ENCODE measurements at places on chromosomes 6 and 20.

DNA sequence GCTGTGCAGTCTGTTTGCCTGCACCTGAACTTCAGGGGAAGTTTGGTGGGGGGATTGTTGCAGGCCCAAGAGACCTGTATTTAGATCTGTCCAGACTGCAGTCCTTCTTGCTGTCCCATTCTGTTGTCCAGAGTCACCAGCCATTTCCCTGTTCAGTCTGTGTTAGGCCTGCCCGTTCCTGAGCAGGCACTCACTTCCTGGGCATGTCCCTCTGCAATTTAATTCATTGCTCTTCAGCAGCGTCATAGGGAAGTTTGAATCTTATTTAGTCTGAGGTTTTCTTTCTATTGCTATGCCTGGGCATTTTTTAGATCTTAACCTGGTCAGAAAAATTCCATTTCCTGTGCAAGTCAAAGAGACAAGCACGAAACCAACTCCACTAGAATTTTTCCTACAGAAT, 190.2 kb downstream of the DTNBP1 start:
- no peak for DNase-seq

DNA sequence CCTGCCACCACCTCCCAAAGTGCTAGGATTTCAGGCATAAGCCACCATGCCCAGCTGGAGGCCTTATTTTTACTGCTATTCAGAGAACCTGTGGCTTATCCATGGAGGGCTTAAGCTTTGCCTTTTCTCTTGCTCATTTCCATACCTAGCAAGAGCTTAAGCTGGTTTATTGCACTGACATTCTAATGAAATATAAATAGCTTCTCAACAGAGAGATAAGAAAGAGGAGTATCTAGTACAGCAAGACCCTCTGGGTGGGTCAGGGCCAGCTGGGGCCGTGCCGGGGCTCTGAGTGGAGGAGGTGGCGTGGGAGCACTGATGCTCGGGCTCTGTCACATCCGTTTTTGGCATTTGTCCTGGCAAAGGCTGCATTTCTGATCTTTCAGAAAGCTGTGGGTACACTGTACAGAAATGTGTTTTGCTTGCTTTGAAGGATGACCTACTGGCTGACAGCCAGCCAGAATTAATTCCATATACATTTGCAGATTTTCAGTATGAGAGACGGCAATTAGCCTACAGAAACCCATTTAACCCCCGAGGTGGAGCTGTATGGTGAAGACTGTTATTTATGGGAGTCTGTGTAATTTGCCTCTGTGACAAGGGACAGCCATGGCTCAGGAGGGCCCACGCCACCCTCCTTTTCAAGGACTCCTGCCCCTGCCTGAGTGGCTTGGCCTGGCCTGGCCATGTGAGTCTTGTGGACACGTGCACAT, 181.6 kb upstream of the AKAP12 start:
- no peak for DNase-seq

- DNase-seq: no peak
These were observed 306.0 kb upstream of the THEMIS start for GRCh38 chr6:128206610-128207426.

DNA sequence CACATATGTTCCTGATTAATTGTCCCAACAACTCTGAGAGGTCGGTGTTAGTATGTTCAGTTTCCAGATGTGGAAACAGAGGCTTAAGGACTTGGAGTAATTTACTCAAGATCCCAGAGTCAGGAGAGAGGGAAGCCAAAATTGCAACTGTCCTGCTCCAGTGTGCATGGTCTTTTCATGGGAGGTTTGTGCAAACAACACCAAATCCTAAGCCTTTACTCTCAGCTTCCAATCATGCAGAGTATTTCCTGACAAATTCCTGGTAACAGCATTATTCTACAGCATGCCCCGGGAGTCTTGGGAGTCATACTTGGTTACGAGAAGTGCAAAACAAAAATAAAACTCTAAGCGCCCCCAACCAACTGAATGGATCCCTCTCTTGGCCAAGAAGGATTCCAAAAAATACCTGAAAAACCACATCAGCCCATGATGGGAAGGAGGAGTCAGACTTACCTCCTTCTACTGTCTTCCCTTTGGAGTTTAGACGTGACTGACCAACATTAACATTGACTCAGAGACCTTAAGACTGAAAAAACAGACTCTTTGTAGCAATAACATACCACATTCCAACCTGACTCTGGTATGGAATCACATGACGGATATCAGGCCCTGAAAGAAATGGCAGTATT, 30.8 kb upstream of the PPP1R3G start:
- DNase-seq: no peak

- no peak for DNase-seq
These were observed 30.3 kb downstream of the RREB1 start for GRCh38 chr6:7138046-7138531.

DNA sequence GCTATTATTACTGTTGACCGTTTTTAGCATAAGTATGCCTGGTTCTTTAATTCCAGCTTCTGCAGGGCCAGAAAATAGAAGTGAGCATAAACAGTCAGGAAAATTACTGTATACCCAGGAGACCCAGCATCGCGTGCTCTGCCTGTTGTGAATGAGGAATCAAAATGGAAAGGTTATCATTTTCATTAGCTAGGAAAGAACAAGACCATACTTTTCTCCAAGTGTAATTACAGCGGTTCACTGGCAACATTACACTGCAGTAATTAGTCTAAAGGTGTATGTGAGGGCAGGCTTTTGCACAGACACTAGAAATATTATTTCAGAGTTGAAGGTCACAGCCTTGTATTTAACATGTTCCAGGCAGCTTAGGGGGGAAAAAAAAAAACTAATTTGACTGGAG, 403.8 kb upstream of the SOX4 start:
- no peak for DNase-seq

GRCh38 chr6:48919555-48919954, 543.5 kb downstream of the MMUT start:
- DNase-seq: no peak

DNA sequence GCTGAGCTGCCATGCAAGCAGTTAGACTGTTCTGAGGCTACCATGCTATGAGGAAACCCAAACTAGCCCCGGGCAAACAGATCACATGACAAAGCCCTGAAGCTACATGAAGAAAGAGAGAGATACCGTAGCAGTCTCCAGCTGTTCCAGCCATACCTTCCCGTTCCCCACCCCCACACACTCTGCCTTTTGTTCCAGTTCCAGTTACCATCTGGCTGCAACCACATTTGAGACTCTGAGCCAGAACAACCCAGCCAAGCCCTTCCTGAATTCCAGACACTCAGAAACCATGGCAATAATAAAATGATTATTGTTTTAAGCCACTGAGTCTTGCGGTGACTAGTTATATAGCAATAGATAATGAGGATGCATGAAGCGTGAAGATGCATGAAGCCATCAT, 28.3 kb downstream of the RIN2 start:
- DNase-seq: no peak

DNA sequence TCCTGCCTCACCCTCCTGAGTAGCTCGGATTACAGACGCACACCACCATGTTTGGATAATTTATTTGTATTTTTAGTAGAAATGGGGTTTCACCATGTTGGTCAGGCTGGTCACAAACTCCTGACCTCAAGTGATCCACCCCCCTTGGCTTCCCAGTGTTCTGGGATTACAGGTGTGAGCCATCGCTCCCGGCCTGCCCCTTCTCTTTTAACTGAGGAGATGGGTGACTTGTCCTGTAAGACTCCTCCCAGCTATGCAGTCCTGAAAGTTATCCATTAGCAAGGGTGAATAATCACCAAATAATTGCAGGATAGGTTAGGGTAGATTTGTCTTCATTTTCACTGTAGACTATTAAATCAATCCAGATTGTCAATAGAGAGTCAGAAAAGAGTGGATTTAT, 40.5 kb upstream of the JARID2 start:
- DNase-seq: no peak

GRCh38 chr6:89818977-89819335, 638 bp downstream of the MDN1 start:
- DNase-seq: no peak

DNA sequence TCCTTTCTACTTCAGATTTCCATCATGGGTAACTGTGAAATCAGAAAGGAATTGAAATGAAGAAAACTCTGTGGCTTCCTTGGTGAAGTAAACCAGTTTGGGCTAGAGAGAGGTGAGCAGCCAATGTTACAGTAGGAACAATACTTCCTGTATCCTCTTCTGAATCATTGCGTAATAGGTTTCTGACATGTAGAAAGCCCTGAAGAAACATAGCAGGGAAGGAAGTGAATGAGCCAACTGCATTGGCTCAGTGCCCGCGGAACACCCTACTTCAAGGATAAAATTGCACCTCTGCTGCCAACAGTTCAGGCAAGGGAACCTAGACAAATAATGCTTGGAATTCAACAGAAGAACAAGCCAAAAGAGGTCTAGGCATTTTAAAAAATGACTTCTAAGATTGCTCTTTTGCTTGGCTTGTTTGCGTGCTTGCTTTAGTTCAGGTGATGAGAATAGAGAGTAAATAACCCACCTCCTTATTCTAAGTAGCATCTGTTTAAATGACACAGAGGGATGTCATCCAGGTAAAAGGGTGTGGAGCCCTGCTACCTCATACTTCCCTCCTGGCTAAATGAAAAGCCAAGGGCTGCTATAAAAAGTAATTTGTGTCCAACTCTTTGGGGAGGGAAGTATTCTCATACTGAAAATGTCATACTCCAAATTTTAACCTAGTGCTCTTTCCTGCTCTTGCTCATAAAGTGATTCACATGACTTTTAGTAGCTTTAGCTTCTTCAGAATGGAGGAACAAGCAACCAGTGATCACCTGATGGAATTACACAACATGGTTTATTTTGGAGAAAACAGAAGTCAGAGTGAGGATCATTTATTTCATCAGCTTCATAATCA, 30.0 kb upstream of the AKIRIN2 start:
- DNase-seq: peak; percentile 25

DNA sequence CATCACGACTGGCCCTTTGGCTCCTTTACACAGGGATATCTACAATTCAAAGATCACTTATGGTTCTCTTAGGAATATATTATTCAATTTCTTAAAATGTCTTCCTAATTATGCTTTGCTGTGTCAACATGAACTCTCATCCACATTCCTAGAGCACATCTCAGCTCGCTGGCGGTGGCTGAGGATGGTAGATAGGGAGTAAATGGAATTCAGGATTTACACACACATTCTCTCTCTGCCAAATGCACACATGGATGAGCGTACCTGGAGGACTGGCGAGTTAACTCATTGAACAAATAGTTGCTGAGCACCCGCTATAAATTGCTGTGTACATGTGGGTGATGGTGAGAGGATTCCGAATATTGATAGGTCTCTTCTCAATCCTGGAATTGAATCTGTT, 4.8 kb upstream of the MRPS10 start:
- DNase-seq: no peak

DNA sequence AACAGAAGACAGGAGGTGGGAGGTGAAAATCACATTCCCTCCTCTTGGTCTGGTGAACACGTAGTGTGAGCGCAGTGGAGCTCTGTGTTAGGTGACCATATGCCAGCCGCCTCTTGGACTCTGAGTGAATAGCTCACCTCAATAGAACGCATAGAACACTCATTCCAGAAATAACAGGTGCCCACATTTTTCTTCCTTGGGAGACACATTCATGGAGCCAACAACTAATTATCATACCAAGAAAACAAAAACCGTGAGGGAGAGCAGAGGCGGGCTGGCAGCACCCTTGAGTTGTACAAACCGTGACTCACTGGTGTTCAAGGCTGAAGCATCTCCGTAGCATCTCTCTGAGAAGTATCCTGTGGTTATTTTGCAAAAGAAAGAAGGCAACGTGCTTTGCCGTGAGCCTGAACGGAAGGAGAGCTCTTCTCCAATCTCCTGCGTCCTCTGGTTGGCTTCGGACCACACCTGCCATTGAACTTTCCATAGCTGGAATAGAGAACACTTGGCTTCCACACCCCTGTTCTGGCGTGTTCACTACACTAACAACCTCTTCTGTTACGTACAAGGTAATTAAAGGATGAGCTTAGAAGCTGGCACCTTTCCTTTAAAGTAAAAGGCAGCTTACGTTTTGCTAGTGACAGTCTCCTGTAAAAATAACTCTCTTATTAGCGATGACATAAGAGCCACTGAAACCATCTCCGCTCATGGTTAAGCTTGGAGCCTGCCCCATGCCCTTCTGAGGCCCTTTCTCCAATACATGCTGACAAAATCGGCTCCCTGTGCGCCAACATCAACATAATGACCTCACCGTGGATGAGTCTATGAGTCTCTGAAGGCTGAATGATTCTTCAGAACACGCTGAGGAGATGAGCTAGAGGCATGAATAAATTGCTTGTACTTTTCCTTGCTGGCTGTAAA, 30.2 kb upstream of the SGK1 start:
- no peak for DNase-seq

GRCh38 chr6:22569281-22570184, at the start of gene HDGFL1:
Gene HDGFL1 (plus strand): TSS chr6:22569566. CDS start chr6:22569576, 10 bp downstream.
- no peak for DNase-seq

DNA sequence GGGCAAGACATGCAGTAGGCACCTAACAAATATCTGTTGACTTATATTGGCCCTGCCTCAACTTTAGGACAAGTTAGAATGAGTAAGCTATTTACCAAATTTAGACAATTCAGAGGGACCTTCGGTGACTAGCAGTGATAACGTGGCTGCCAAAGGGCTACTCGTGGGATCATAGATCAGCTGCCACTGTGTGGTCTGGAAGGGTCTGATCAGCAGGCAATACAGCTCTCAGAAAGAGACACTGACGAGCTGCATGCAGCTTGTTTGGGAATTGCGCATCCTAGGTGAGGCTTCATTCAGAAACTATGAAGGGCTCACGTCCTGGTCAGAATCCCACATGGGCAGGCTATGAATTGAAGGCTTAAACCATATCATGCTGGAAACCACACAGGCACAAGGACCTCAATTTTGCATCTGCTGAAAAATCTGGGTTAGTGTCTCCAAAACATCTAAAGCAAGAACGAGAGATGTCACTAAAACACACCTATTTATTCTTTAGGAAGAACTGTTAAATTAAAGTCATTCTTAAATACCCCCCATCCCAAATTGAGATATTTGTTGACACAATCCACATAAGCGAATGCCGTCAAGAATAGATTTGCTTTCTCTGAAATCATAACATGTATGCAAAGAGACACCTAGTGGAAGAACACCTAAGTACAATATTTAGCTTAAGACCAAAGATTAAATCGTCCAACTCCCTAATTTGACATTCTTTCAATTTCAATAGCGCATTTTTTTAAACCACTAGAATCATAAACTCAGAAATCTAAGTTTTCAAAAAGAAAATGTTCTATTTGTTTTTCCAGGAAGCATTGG, 79.6 kb downstream of the IPCEF1 start:
- DNase-seq: no peak

DNA sequence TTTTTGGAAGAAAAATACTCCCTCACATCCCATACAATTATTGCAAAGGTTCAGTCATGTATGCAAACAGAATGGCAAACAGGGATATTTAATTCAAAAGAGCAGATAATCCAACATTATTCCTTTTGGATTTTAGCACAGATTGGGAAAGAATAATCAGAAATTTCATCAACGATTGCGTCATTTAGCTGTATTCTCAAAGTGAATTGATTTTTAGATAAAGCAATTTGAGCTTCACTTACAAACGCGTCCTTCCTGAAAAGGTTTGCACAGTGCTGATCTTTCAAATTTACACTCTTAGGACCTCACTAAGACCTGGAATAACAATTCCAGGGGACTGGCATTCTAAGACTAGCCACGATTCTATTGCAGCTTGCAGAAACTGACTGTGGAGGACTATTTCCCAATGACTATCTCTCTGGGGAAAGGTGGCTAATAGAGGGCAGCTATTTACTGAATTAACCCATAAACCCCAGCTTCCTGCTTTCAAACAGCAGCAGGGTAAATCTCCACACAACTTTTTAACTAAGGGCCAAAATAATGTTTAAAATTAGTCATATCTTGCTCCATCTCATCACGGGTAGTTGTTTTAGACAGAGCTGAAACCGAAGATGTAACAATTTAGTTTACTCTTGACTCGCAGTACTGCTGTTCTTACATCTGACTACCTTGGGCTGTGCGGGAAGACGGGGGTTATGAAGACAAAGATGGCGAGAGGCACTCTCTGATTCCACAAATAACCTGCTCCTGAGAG, 131.2 kb upstream of the FAM184A start:
- no peak for DNase-seq
